ENCODE measurements at places on chromosomes 11 and 22.

GRCh38 chr11:126607776-126608541 is 252.5 kb downstream of the ST3GAL4 start:
- DNase-seq = no peak

GRCh38 chr22:44570476-44571445 is 72.7 kb upstream of the RTL6 start:
- no peak for DNase-seq

- DNase-seq = no peak
These were observed 96.1 kb downstream of the MAML2 start for GRCh38 chr11:96246718-96247552.

GRCh38 chr11:28773606-28774005 is 665.4 kb downstream of the METTL15 start:
- DNase-seq = no peak

DNA sequence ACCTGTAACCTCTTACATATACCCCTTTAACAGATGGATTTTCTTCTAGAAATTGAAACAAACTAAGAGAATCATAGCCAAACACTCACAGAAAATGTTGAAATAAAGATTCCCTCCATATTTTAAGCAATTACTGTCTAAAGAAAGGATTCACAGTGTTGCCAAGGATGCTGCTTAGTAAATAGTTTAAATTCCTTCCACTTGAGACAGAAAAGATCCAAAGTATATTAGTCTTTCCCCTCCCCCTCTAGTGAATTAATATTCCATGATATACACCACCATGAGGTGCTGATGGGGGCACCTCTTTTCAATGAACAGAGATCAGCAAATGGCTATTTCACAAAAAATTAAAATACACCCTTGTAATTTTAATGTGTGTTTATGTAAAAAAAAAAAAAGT is 186.8 kb downstream of the SOX6 start:
- no peak for DNase-seq
